ENCODE measurements at places on chromosomes 6 and 20.

GRCh38 chr6:133415262-133415661, 174.1 kb downstream of the EYA4 start:
- DNase-seq = no peak

- no peak for DNase-seq
Observed at GRCh38 chr6:43095939-43096338, 19.8 kb downstream of the PTK7 start.

- no peak for DNase-seq
Observed at GRCh38 chr6:1970151-1970561, 275.2 kb downstream of the GMDS start.

DNA sequence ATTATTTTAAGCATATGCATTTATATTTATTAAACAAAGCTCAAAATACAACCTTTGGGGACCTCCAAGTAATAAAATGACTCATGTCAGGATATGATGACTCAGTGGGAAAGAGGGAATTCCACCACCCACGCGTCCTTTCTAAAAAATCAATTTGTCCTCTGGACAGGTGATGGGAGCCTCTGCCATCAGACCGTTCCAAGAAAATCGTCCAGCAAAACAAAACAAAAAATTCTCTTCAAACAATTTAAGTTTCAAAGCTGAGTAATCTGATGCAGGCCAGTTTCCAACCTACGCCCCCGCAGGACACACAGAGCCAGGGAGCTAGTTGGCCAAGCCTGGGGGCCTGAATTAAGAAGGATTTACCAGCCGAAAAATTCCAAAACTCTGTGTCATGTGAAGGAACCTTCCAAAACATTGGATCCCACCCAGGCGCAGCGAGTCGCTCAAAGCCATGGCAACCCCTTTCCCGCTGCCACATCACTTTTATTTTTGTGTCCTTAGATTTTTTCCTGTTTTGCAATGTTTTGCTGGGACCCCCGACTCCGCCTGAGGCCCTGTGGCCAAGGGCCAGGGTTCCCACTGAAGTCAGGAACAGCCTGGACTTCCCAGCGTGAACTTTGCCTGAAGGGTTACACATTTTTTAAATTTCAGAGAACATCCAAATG, 95.3 kb downstream of the NFATC2 start:
- DNase-seq = no peak

DNA sequence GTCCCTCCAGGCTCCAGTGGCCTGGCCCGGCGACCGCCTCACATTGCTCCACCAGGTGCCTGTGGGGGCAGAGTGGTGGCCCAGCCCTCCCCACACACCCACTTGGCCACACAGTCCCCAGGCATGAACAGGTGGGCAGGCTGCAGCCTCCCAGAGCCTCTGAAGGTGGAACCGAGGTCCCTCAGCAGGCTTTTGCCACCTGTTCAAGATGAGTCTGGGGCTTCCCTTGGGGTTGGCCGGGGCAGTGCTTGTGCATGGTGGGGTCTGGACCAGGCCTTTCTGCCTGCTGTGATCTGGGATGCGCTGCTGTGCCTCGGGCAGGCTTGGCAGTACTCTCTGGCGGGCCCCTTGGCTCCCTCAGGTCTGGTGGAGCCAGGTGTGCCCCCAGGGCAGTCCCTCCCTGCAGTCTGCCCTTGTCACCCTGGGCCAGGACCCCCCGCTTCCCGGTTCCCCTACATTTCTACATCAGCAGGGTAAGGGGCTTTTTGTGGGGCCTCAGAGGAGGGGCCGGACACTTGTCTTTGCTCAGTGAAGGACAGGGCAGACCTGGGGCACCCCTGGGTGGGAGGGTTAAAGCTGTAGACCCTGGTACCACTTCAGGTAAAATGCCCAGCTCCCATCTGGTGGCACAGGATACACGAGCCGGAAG, 2.7 kb upstream of the COL9A3 start:
- no peak for DNase-seq

DNA sequence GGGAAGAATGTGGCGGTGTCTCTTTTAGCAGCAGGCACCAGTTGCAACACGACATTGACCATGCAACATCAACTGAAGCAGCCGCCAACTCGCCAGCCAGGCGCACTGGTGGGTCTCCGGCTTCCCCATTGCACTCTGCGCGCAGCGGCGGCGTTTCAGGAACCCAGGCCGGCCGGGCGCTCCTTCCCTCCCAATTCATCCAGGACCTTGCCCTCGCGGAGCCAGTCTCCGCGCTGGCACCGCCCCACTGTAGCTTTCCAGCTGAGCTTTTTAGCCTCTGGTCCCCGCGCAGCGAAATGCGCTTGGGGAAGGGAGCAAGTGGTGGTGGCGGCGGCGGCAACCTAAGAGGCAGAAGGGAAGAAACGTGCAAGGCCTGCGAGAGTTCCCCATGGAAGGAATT, 297.9 kb upstream of the RIMS1 start:
- no peak for DNase-seq

DNA sequence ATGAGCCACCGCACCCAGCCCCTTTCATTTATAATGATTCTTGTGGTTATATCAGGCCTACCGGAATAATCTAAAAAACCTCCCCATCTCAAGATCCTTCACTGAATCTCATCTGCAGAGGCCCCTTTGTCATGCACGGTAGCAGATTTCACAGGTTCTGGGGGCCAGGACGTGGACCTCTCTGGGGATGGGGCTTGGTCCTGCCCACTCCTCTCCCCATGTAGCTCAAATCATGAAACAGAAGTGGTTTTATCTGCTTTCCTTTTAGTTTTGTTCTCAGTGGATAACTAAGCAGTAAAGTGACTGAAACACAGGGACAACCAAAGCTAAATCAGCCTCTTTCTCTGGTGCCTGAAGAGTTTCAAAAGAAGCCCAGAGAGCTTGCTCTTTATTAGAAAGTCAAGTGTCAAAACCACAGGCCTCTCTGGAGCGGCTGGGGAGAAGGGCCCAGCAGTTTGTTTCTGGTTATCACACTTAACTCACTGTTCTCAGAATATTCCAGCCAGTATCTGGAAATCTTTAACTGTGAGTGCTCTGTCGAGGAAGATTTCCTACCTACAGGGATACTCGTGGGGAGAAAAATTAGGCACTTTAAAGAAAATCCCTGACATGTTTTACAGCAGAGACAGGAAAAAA, 60.6 kb upstream of the FAM184A start:
- DNase-seq = no peak

- no peak for DNase-seq
Observed at GRCh38 chr6:143014764-143015163, 45.9 kb upstream of the AIG1 start.

GRCh38 chr20:4282550-4282949, 267.2 kb upstream of the RNF24 start:
- no peak for DNase-seq

DNA sequence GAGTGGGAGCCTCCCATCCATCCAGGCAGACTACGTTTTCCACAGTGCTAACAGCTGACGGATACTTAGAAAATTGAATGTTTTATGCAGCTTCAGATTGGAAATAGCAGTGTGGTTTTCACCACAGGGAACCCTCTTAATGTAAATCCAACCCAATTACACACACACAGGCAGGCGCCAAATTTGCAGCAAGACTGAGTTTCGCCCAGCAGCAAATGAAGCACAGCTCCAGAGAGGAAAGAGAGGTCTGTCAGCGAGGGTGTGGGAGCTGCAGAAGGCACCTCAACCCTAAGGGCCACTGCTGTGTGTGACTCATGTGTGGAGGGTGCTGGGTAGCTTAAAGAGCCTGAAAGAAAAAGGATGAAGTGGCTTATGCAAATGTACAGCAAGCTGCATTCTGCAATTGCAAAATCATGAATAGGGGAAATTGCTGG, 365.7 kb downstream of the MAFB start:
- DNase-seq = no peak

DNA sequence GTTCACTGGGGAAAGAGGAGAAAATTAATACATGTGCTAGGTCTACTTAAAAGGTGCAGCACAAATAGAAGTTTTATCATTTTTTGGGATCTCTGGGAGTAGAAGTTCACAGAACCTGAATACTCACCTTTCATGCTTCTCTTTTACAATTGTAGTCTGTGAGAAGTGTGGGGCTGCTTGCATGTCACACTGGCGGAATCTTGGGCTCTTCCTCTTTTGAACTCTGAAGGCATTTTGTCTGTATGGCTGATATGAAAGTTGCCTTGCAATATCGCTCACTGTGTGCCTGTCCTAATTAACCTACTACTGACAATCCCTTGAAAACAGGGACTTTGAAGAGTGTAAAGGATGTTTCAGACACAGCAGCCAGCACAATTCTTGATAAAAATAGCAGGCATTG, 65.9 kb upstream of the CLDN20 start:
- no peak for DNase-seq

Data from stimulated activated CD4-positive, alpha-beta T cell treated with anti-CD3 and anti-CD28 coated beads, Interleukin-4, amount 100 ng/mL, for 48 hours (primary cell).